ENCODE measurements at places on chromosomes 2 and 18.

- no peak for DNase-seq
Measured at GRCh38 chr2:152134488-152135280, 35.8 kb upstream of the CACNB4 start.

GRCh38 chr2:64311948-64312621 is 141.9 kb upstream of the LGALSL start:
- peak; percentile 26 for DNase-seq

- no peak for DNase-seq
Measured at GRCh38 chr2:202821206-202822160, 50.1 kb downstream of the ICA1L start.

DNA sequence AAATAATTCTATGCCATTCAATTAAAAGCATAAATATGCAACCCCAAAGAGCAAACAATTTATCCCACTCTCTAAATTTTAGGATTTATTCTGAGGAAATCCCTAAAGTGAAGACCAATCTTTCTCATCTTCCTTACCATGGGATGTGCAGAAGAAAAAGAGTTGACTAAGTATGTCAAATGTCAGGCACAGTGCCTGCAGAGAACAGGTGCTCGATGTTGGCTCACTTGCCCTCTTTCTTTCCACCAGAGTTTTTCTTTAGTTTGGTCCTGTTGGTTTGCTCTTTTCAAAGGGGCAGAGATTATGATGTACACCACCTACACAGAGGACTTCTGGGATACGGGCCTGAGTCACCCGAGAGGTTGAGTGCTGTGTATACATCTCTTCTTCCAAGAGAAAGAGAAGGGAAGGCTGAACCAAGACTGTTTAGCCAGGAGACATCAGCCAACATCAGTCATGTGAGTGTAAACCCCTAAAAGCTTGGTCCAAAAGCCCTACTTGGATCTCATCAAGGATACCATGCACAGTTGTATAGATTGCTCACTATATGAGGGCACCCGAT is 51.7 kb downstream of the SUMO1 start:
- DNase-seq, result no peak

- no peak for DNase-seq
Measured at GRCh38 chr2:242060212-242060835, 190.8 kb downstream of the RTP5 start.

- no peak for DNase-seq
Measured at GRCh38 chr2:159326569-159327255, 40.2 kb upstream of the WDSUB1 start.

DNA sequence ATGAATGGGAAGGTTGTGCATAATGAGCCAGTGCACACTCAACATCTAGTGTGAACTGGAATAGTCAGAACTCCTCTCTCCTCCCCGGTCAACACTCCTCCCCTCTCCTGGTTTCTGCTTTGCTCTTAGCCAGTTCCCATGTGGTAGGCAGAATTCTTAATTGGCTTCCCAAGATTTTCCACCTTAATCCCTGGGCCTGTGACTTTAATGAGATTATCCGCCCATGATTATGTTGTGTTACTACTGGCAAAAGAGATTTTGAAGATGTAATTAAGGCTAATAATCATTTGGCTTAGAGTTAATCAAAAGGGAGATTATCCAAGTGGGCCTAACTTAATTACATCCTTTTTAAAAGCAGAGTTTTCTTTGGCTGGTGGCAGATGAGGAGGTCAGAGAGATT is 34.2 kb upstream of the REV1 start:
- DNase-seq, result no peak

DNA sequence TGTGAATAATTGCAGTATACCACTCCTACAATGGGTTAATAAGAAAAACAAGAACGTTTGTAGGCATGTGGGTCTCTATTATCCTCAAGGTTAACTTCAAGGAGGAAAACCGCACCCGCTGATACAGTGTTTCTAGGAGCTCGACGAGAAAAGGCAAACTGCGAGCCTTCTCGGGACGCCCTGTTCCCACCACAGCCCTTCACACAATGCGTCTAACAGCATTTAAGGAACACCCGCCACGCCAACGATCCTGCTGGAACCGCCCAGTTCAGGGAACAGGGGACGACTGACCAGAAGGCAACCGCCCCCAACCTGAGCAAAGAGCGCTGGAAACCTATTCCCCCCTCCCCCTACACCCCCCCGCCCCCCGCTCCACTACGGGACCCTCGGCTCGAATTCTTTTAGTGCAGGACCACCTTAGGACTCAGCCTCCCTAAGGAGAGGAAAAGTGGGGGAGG is 710 bp upstream of the TMSB10 start:
- DNase-seq, result peak; percentile 56

DNA sequence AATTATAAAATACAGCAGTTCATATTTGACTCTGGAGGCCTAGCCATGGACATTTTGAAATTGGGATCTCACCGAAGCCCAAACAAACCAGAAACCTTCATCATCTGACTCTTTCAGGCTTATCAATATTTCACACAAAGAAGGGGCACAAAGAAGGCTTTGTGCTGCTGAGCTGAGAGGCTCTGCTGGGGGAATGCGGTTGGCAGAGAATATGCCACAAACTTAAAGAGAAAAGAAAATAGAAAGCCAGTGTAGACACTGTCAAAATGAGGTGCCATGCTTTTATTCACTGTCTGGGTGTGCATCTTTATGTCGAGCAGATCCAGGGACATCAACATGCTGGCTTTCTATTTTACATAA is 162.6 kb downstream of the QPCT start:
- no peak for DNase-seq

DNA sequence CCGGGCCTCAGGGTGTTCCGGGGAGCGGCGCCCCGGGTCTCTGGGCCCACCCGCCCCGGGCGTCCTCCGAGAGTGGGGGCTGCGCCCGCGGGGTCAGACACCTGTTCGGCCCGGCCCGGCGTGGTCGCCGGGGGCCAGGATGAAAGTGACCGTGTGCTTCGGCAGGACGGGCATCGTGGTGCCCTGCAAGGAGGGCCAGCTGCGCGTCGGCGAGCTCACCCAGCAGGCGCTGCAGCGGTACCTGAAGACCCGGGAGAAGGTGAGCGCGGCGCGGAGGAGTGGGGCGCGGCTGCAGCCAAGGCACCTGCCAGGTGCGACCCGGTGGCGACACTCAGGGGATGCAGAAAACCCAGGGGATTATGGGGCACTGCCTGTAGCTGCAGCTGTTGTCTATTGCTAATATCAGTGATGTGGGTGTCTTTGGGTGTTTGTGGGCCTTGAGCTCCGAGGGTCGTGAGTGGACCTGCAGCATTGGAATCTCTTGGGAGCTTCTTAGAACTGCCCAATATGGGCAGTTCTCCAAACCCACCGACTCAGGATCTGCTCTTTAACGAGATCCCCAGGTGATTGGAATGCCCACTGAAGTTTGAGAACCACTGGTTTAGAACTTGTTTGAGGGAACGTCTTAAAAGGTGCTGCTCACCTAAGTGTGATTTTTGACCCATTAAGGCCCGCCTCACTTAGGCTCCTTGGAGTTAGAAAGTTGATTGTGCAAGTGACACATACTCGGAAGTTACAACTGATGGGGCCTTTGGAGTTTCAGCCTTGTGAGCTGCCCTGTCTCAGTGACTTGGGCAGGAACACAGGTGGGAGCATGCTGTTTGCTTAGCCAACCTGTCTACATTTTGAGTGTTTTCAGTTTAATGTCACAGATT is 823 bp downstream of the PARD3B start:
- peak; percentile 8 for DNase-seq

- DNase-seq, result no peak
Measured at GRCh38 chr2:24874035-24874434, 46.0 kb downstream of the ADCY3 start.

DNA sequence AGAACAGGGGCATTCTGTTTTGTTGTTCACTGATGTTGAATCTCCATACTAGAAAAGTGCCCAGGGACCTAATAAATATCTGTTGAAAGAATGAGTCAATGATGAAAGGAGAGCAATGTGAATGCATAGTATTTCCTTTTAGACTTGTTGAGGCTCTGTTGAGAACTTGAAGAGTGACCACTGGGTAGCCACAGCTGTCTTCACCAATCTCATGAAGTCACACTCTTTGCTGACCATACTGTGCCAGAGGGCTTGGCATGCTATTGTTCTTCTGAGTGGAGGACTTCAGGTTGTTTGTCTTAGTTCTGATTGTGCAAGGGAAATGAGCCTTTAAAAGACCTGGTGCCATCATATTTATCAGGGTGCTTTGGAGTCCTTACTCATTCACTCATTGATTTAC is 41.6 kb upstream of the NT5C1B start:
- no peak for DNase-seq

GRCh38 chr18:43574974-43575373 is 297.7 kb upstream of the SYT4 start:
- DNase-seq, result no peak

Measured in endothelial cell (in vitro differentiated cells).